ENCODE measurements at places on chromosomes 2 and 18.

- no peak for DNase-seq
These were observed 80.2 kb upstream of the NEUROD1 start for GRCh38 chr2:181760521-181760920.

DNA sequence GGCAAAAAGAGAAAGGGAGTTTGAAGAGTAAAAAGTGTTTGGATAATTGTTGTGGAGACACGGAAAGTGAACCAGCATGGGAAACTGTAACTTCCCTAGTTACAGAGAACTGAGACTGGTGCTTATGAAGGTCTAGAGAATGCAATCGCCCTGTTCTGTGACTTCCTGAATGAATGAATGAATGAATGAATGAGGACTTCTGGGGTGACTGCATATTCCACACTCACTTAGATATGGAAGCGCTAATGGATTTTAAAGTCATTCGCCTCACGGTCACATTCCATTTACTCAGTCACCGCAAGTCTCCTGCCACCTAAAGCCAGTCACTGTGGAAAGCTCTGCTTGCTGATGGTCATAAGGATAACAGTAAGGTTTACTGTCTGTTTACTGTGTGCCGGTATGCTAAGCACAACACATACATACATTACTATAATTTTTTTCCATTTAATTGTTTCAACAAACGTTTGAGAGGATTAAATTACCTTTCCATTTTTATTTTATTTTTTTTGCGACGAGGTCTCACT lies 138.2 kb downstream of the CABLES1 start:
- DNase-seq = no peak

GRCh38 chr2:219452361-219453317 lies 18.0 kb downstream of the SPEG start:
- DNase-seq = no peak

- no peak for DNase-seq
These were observed 7.8 kb downstream of the CYP20A1 start for GRCh38 chr2:203246646-203247045.
